Bronchus fibroblast of lung (primary cell): ENCODE measurements at places on chromosomes 2 and 18. TPM values are rescaled to one million over a fixed set of nuclear protein-coding genes. Genes with fewer than 3 reads are reported as not detected.

The ABCG5 gene
- not detected in 2 replicates for total RNA-seq

The INHA gene
- total RNA-seq: not detected in 2 replicates

The SH3YL1 gene
- 10.6 and 16.3 TPM in 2 replicates for total RNA-seq

The ALLC gene
- not detected in 2 replicates for total RNA-seq

The MGAT4A gene
- total RNA-seq: not detected in 2 replicates

The C2orf72 gene
- 1.3 TPM in 1 of 2 replicates, not detected in the other for total RNA-seq

The AGXT gene
- 0.15 TPM in 1 of 2 replicates, not detected in the other for total RNA-seq

The CRYGA gene
- not detected in 2 replicates for total RNA-seq

The COL6A3 gene
- total RNA-seq: 589 and 614 TPM in 2 replicates

The TNFRSF11A gene
- 0.17 and 0.30 TPM in 2 replicates for total RNA-seq

The TXNDC2 gene
- not detected in 2 replicates for total RNA-seq

The FBLN7 gene
- 1.0 and 2.0 TPM in 2 replicates for total RNA-seq

The SKA1 gene
- total RNA-seq: 28.5 and 32.6 TPM in 2 replicates

The EFR3B gene
- 0.15 and 0.50 TPM in 2 replicates for total RNA-seq

The IL1F10 gene
- not detected in 2 replicates for total RNA-seq

The UGT1A3 gene
- total RNA-seq: not detected in 2 replicates

The NAT8 gene
- not detected in 2 replicates for total RNA-seq

The RGPD4 gene
- total RNA-seq: not detected in 2 replicates

The MC5R gene
- total RNA-seq: not detected in 2 replicates

The GALNT14 gene
- 1.0 and 1.3 TPM in 2 replicates for total RNA-seq

The ZBTB7C gene
- not detected in 2 replicates for total RNA-seq

The SLC5A7 gene
- not detected in 2 replicates for total RNA-seq

The TSN gene
- total RNA-seq: 40.7 and 46.1 TPM in 2 replicates

The EVX2 gene
- total RNA-seq: not detected in 2 replicates

The PDE1A gene
- total RNA-seq: 1.3 TPM in 1 of 2 replicates, not detected in the other

The GPN1 gene
- total RNA-seq: 44.9 and 46.8 TPM in 2 replicates

The VWA3B gene
- not detected in 2 replicates for total RNA-seq

The CD226 gene
- total RNA-seq: under 0.01 TPM in 1 of 2 replicates, not detected in the other

The PER2 gene
- total RNA-seq: 1.0 and 1.5 TPM in 2 replicates

The CFAP221 gene
- not detected in 2 replicates for total RNA-seq

The HOXD8 gene
- total RNA-seq: not detected in 2 replicates

The GATA6 gene
- 9.8 and 10.9 TPM in 2 replicates for total RNA-seq

The UPP2 gene
- total RNA-seq: not detected in 2 replicates

The C2orf15 gene
- total RNA-seq: not detected in 2 replicates

The NEU4 gene
- not detected in 2 replicates for total RNA-seq

The WNT10A gene
- not detected in 2 replicates for total RNA-seq

The AMMECR1L gene
- total RNA-seq: 6.1 TPM in 2 replicates

The FIGN gene
- 0.74 and 2.2 TPM in 2 replicates for total RNA-seq

The DARS1 gene
- total RNA-seq: 48.8 and 62.5 TPM in 2 replicates

The DYNAP gene
- total RNA-seq: not detected in 2 replicates

The SERPINB11 gene
- total RNA-seq: not detected in 2 replicates

The POMC gene
- 3.1 and 4.0 TPM in 2 replicates for total RNA-seq

The TGFA gene
- not detected in 2 replicates for total RNA-seq

The HOXD13 gene
- total RNA-seq: not detected in 2 replicates

The GCG gene
- total RNA-seq: not detected in 2 replicates

The LOXHD1 gene
- total RNA-seq: not detected in 2 replicates

The CFAP53 gene
- under 0.01 and 0.34 TPM in 2 replicates for total RNA-seq

The POTEE gene
- total RNA-seq: not detected in 2 replicates

The PAX8 gene
- 0.17 and 0.45 TPM in 2 replicates for total RNA-seq

The CELF4 gene
- not detected in 2 replicates for total RNA-seq

The GKN2 gene
- total RNA-seq: not detected in 2 replicates

The TBR1 gene
- total RNA-seq: not detected in 2 replicates

The FLACC1 gene
- total RNA-seq: not detected in 2 replicates

The PPP1R1C gene
- 0.15 and 0.34 TPM in 2 replicates for total RNA-seq

The ERMN gene
- total RNA-seq: not detected in 2 replicates

The DOK6 gene
- 0.15 and 0.17 TPM in 2 replicates for total RNA-seq

The KYNU gene
- total RNA-seq: 1.0 and 1.3 TPM in 2 replicates

The NYAP2 gene
- total RNA-seq: not detected in 2 replicates

The FEV gene
- total RNA-seq: not detected in 2 replicates
